ENCODE measurements at places on chromosomes 4 and X. TPM values are rescaled to one million over a fixed set of nuclear protein-coding genes. Genes with fewer than 3 reads are reported as not detected.

DNA sequence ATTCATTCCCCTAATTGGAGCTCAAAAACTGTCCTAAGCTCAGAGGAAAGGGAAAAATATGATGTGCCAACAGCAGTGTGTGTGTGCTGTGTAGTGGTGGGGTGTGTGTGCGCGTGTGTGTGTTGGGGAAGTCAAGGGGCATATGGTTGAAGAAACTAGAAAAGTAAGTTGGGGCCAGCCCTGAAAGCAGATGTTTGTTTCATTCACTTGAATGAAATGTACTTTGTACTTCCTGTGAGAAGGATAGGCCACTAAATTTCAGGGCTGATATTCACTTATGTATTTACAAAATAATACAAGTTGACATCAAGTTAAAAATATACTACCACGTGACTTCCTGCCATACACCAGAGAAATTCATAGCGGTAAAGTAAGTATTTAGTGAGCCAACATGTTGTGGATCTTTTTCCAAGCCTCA, 151.3 kb upstream of the JADE1 start:
- DNase-seq, result no peak

GRCh38 chrX:93741811-93742210, 67.8 kb downstream of the FAM133A start:
- DNase-seq, result no peak

GRCh38 chr4:88442689-88443191, 14.2 kb upstream of the HERC5 start:
- DNase-seq, result no peak

SCD5 gene
- 138 TPM for total RNA-seq

GRCh38 chr4:108685036-108685686, 34.8 kb downstream of the OSTC start:
- DNase-seq, result no peak

MAGEC1 gene
- not detected for total RNA-seq

GRCh38 chr4:180696460-180697092, 1546.6 kb upstream of the TENM3 start:
- DNase-seq, result no peak

DNA sequence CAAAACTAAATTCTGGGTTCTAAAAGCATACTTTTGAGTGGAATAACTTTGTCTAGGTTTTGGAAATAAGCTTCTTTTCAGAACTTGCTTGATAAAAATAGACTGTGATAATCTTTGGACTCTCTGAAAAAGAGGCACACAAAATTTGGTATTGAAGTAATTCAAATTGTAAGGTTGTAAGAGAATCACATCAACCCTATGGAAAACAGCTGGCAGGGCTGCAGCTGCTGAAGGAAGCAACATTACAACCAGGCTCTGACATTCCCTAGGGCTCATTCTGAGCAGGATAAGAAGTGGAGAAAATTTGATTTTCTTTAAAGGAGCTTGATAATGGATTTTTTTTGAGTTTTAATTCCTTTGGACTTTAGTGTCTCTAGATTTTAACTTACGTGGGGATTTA, 147.6 kb downstream of the FSTL5 start:
- DNase-seq, result no peak

FDCSP gene
- not detected for total RNA-seq

All from ovary (tissue), 10 donors.